Stimulated activated naive CD8-positive, alpha-beta T cell treated with anti-CD3 and anti-CD28 coated beads, Interleukin-15, amount 100 ng/mL, for 72 hours (primary cell): ENCODE measurements at places on chromosomes 5 and 9.

DNA sequence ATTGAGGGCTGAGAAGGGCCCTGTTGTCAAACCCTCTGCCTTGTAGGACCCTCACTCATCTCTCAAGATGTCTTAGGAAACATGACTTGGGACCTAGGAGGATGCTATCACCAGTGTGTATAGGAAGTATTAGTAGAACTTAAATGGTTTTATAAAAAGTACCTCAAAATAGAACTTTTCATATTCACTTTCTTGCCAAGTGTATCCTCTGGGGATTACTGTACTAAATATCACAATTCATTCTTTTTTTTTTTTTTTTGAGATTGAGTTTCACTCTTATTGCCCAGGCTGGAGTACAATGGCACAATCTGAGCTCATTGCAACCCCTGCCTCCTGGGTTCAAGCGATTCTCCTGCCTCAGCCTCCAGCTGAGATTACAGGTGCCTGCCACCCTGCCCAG lies 56.2 kb downstream of the ARHGEF28 start:
- DNase-seq, result no peak

DNA sequence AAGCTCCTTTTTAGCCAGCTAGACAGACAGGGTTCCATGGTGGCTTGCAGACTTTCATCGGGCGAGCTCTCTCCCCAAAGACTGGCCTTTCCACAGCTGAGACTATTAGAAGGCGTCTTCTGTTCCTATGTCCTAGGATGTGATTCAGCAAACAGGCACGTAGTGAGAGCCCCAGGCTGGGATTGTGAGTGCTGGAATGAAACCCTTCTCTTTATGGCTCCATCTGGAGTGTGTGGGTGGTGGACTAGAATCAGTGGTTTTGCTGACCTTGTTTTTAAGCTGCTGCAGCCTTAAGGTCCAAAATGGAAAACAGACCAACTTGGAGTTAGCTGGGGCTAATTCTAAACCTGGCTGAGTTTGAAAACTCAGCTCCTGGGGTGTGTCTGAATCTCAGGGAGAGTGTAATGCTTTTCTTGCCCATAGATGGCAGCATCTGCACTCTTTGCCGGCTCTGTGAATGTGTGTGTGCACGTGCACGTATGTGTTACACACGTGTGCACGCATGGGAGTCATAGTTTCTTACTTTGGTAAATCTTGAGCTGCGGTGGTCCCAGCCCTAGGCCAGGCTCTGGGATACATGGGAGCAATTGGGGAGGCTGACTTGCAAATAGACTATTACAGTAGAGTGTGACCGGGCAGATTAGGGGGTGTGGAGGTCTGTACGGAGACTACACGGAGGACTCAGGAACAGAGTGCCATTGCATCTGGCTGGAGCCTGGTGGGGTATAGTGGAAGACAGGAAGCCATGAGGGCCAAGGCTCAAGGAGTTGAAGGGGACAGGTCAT lies 10.7 kb downstream of the GSN start:
- peak; percentile 39 for DNase-seq

- no peak for DNase-seq
These were observed 48.2 kb downstream of the HMHB1 start for GRCh38 chr5:143860211-143860610.

GRCh38 chr5:6194261-6194875 lies 184.0 kb downstream of the MED10 start:
- DNase-seq, result no peak
